ENCODE measurements at places on chromosomes 3 and 15.

- no peak for DNase-seq
Measured at GRCh38 chr3:130084436-130084980, 2.9 kb downstream of the ALG1L2 start.

DNA sequence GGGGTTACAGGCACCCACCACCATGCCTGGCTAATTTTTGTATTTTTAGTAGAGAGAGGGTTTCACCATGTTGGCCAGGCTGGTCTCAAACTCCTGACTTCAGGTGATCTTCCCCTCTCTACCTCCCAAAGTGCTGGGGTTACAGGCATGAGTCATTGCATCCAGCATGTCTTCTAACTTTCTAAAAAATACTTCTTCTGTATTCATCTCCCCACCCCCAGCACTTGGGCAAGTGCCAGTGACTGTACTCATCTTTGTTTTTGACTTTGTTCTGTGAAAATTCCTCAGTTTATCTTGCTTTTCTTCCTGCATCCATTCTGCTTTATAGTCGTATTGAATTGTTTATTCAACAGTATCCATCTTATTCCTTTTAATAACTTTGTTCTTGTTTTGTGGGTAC is 47.6 kb downstream of the ARIH1 start:
- DNase-seq, result no peak

DNA sequence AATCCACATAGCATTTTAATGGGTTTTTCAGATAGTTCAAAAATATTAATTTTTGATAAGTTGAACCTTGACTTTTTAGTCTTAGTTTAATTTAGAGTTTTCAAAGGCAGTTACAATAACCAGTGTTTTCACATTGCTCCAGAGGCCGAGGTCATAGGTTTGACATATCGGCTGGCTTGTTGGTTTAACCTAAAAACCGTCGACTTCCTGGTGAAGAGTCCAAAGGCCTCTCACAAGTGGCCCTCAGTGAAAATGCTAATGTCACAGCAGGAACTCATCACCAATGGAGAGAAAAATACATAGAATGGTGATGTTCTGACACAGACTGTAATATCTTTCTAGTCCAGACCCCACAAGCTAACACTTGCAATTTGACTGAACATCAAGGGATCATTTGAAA is 642.3 kb downstream of the PLOD2 start:
- no peak for DNase-seq

- DNase-seq, result peak; percentile 44
Measured at GRCh38 chr3:115876876-115877614, 253.7 kb downstream of the GAP43 start.

DNA sequence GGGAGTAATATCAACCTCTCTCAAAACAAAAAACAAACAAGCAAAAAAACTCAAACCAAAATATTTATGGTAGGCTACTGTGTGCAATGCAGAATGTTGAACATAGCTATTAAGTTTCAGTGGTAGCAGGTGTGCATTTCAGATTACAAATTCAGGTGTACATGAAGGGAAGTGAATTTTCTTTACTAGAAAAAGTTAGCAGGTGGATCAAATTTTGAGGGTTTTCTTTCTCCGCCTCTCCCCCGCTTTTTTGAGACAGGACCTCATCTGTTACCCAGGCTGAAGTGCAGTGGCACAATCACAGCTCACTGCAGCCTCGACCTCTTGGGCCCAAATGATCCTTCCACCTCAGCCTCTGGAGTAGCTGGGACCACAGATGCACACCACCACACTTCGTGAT is 109.7 kb upstream of the GOLIM4 start:
- DNase-seq, result no peak

DNA sequence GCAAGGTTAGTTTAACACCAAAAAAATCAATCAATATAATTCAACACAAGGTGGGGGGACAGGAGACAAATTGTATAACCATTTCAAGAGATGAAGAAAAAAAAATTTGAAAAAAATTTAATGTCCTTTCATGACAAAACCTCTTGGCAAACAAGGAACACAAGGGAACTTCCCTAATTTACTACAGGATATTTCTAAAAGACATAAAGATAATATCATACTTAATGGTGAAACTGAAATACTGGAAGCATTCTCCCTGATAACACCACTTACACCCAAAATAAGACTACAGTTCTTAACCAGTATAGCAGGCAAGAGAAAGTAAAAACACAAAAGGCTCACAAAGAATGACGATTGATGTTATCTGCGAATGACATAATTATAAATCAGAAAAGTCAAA is 44.7 kb downstream of the IFT57 start:
- DNase-seq, result no peak

- no peak for DNase-seq
Measured at GRCh38 chr3:16396202-16396601, 117.3 kb downstream of the RFTN1 start.

DNA sequence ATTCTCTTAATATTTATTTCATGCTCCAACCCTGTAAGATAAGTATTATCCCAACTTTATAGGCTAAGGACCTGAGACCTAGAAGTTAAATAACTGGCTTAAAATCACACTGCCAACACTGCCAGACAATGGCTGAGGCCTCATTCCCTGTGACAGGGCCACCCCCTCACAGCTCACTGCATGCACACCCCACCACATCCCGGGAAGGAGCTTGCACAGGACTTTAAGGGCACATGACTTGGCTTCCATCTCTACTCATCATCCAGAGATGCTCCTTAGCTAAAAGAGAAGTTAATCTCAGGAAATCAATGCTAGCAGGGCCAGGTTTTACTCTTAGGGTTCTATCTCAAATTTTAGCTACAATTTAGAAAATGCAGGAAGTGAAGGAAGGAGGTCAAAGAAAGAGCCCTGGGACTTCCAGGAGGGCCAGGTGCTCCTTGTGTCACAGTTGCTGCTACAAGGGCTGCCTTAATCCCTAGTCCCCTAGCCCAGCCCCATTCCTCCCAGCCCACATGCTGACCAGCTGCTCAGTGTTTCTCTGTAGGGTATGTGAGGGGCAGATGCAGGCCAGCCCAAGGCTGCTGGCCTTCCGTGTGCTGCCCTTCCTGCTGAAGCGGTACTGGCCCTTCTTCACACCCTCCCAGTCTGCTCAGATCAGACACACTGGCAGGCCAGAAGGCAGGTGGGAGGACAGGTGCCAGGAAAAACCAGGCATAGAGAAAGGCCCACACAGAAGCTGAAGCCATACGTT is 53.5 kb downstream of the WWTR1 start:
- no peak for DNase-seq

DNA sequence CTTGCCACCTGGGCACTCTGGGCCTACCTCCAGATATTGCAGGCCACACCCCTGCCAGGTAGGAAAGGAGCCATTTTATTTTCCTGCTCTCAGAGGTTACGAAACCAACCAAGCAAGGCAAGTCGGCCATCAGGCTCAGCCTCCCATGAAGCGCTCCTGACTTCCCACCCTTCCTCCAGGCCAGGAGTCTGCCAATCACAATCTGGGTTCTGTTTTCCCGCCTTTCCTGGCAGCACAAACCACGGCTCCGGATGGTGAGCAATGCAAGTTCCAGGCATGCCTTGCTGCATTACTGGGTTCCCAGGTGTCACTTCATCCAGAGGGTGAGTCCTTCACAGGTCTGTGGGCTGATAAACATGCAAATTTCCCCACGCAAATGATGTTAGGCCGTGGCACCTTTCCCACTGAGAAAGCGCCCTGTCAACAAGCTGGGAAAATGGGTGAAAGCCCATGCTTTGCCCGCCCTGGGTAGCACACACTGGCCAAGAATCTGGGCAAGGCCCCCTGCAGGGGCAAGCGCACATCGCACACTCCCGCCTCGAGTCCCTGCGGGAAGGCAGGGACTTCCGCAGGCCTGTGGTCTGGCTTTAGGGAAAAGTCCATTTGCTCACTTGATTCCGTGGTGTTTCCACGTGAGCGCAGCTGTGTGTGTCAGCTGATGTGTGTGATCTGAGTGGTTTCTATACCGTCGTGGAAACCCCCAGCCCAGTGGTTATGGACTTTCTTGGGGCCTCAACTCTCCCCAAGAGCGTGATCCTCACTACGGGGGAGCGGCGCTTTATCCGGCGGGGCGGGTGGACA is 61.6 kb upstream of the RYK start:
- no peak for DNase-seq

DNA sequence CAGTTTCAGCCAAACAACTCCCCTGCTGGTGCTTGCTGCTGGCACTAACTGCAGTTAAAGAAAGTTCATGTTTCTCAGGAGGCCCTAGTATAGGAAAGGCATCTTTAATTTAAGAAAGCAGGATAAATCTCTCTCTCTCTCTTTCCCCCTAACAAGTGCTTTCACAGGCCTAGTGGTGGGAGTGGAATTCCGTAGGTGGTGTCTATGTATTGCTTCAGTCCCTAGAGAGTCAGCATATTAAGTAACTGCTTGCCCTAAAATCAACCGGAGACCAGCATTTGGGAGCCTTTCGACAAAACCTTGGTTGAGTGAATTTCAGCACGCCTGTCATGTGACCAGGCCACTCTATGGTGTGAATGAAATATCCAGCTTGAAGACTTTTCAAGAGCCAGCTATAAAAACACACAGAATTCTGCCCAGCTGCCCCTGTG is 169.2 kb upstream of the TGFBR2 start:
- no peak for DNase-seq

Data from NCI-H1092 treated with DMSO at 0.1 percent for 48 hours (cell line).